ENCODE measurements at places on chromosomes 2 and 18.
A peak's percentile ranks its signal among the peaks of the same experiment; 100 is the strongest.

DNA sequence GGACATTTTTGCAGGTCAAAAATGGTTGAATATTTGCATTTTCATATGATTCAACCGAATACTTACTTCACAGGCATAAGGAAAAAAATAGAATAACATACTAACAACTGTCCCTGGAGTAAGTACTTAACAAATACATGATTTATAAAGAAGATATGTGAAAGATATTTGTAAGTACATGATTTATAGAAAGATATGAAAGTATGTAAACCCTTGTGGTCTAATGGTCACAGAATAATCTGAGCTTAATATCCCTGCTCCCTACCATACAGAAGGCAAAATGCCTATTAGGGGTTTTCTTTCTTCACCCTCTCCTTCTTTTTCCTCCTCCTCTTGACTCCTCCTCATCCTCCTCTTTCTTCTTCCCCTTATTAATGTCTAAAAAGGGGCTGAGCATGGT, 20.6 kb upstream of the ACTR3 start:
- no peak for DNase-seq

GRCh38 chr2:8575038-8575833, 106.6 kb upstream of the ID2 start:
- DNase-seq = peak; percentile 51

- no peak for DNase-seq
Measured at GRCh38 chr18:62138461-62139235, 48.2 kb downstream of the PIGN start.

DNA sequence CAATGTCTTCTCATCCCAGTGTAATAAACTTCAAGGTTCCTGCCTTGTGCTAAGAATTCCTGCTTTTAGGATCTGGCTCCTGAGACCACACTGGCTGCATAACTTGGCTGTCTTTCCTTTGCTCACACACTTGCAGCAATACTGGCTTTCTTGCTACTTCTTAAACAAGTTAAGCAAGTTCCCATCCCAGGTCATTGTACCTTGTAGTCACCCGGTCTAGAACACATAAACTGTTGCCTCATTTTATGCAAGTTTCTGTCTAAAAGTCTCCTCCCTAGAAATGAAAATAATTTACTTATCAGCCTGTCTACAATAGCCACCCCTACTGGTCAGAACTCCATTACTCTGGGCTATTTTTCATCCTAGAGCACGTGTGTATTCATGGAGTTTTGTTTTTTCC, 887.9 kb upstream of the FAM98A start:
- no peak for DNase-seq

GRCh38 chr2:144052083-144052482, 467.8 kb downstream of the ZEB2 start:
- DNase-seq = no peak

DNA sequence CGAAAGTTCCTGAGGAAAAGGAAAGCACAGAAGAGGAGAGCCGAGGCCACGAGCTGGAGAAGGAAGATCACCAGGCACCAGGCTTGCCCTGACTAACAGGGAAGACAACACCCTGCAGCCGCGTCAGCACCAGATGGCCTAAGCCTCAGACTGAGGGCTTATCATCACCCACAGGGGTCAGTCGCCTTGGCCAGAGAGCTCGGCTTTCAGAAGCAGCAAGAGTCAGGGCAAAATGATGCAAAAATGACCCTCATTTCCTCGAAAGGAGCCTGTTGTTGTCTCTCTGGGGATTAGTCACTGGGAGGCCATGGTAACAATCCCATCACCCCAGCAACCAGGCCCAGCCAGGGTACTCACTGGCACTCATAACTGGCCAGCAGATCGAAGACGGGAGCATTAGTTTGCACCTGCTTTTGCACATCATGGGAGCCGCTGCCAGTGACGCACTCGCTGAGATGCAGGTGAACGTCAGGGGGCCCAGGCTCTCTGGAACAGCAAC, 42.7 kb upstream of the ZFP36L2 start:
- DNase-seq = no peak

DNA sequence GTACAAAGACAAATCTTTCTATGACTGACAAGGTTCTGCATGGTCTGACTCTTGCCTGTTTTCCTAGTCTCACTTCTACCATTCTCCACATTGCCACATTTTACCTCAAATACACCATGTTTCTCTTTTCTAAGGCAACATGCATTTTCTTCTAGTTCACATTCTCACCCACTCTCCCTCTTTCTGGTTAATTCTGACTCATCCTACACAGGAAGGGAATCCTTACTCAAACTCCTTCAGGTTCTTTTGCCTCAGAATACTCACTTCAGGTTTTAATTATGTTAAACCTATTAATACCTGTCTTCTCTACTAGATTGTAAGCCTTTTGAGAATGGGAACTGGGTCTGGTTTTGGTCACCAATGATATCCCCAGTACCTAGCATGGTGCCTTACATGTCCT, 47.2 kb downstream of the MAP2 start:
- DNase-seq = peak; percentile 24

- DNase-seq = peak; percentile 42
Measured at GRCh38 chr2:71736986-71737385, 283.6 kb downstream of the DYSF start.

- no peak for DNase-seq
Measured at GRCh38 chr2:122471753-122472152, 716.3 kb downstream of the TSN start.

DNA sequence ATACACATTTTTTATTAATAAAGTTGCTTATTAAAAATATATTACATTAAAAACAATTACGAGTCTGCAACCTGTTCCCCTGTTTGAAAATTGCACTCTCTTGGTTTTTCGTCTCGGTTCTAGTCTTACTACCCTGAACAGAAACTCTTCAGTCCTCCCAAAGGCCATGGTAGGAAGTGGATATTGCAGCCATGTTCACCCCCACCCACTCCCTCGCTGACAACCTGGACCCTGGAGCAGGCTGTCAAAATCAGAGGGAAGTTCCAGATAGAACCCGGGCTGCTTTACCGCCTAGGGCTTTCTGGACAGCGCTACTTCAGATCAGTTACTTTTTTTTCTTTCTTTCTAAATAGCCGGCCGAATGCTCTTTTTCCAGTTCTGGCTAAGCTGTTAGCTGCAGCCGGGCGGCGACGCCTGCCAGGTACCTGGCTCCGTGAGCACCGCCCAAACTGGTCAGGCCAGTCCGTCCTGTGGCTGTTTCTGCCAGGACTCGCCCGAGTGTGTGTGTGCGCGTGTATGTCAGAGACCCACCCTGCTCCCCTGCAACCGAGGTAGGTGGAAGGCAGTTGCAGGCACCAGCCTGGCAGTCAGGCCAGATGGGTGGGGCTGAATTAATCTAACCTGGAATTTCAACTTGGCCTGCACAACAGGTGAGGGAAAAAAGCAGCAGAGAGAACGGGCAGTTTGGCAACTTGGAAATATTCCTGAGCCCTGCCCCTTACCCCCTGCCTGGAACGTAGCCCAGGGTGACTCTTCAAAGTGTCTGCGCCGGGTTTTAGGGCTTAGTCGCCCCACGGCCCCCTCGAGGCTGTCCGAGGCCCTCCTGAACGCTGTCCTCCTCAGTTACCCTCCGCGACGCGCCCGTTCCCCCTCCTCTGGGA, 1.1 kb upstream of the TET3 start:
- DNase-seq = peak; percentile 98

GRCh38 chr2:25576596-25576995, 96.8 kb downstream of the DTNB start:
- DNase-seq = no peak

DNA sequence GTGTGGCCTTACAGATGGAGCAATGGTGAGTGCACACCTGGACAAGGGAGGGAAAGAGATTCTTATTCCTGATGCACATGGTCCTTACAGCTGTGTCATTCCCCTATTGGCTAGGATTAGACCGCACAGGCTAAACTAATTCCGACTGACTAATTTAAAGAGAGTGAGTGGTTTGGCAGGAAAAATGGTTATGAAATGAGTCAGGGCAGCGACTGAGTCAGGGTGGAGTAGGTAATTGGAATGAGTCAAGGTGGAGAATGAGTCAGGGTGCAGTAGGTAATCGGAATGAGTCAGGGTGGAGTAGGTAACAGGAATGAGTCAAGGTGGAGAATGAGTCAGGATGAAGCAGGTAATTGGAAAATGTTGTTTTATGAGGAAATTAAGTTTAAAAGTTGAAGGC, 1353.7 kb upstream of the LRRTM1 start:
- DNase-seq = peak; percentile 69

DNA sequence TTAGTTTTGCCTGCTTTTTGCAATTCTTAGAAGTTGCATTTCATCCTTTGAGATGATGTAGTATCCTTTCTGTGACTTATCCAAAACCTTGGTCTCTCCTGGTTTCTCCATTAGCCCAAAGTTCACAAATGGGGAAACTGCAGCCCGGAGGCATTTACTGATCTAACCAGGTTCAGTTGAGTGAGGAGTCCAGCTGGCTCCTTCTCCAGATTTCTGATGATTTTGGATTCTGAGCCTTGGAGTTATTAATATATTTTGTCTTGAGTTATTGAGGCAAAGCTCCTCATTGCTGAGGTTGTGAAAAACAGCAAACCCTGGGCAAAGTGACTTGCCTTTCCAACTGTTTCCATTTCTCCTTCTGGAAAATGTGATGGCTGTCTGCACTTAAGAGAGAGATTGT, 1.7 kb downstream of the SLC1A4 start:
- DNase-seq = no peak

DNA sequence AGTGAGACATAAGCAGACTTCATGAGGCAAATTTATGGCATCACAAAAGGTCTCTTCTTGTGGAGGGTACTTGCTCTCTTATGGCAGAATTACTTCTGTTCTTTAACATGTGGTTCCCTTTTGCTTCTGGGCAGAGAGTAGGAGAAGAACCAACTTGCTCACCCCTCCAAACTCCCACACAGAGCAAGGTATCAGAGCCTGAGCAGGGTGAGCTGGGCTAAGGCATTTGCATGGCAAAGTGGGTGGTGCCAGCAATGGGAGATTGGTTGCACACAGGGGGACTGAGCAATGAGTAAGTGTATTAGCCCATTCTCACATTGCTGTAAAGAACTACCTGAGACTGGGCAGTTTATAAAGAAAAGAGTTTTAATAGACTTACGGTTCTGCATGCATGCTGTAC, 64.2 kb upstream of the ITGB6 start:
- DNase-seq = no peak

DNA sequence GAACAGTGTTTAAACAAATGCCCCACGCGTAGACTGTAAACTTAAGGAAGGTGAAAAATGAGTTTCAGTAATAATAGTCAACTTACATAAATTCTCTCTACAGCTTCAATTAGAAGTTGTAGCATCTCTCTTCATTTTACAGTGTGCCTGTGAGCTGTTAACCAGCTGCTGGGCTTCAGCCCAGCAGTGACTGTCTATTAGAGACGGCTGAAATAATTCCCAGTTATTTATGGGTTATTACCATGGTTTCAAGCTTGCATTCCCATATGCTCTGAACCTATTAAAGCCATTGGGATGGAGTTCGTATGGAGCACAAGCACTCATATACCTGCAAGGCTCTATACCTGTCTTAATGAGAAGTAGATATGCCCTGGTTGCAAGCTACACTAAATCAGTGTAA, 501.1 kb downstream of the CNTNAP5 start:
- DNase-seq = no peak

GRCh38 chr18:78073275-78073674, 823.6 kb downstream of the GALR1 start:
- DNase-seq = peak; percentile 12

- peak; percentile 94 for DNase-seq
Measured at GRCh38 chr2:97697252-97698235, 15.8 kb upstream of the ZAP70 start.

- DNase-seq = no peak
Measured at GRCh38 chr18:48359626-48360025, 49.6 kb downstream of the ZBTB7C start.

- DNase-seq = no peak
Measured at GRCh38 chr2:74029714-74030397, 45.1 kb downstream of the TET3 start.

- no peak for DNase-seq
Measured at GRCh38 chr2:43078781-43079755, 147.3 kb downstream of the ZFP36L2 start.

GRCh38 chr18:39462436-39462835, 1896.8 kb upstream of the CELF4 start:
- DNase-seq = peak; percentile 9

GRCh38 chr2:45380131-45380836, 230.8 kb downstream of the SRBD1 start:
- peak; percentile 56 for DNase-seq

- no peak for DNase-seq
Measured at GRCh38 chr2:232667989-232668583, 29.0 kb upstream of the GIGYF2 start.

DNA sequence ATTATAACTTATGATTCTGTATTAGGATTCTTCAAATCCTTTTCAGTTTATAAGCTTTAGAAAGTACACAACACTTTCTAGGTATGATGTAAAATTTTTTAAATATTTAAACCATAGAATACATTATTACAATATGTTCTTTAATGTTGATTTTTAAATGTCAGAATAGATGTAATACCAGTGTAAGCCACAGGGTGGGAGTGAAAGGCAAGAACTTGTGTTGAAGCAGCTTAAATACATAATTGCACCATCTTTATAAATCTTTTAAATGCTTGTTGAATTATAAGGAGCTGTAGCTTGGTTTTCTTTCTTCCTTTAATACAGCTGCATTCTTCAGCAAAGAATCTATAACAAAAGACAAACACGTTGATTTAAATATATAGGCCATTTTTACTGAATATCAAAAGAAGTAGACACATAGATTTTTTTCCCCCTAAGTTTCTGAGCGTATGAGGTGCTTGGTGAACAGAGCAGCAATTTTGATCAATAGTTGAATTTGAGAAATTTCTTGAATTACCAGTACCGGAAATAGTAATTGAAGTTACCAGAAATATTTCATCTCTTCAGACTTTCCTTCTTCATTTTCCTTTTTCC, 63.0 kb downstream of the TANK start:
- peak; percentile 74 for DNase-seq

GRCh38 chr2:118371515-118371914, 283.2 kb downstream of the INSIG2 start:
- DNase-seq = peak; percentile 63

GRCh38 chr2:196980001-196980400, 53.5 kb upstream of the PGAP1 start:
- DNase-seq = no peak

DNA sequence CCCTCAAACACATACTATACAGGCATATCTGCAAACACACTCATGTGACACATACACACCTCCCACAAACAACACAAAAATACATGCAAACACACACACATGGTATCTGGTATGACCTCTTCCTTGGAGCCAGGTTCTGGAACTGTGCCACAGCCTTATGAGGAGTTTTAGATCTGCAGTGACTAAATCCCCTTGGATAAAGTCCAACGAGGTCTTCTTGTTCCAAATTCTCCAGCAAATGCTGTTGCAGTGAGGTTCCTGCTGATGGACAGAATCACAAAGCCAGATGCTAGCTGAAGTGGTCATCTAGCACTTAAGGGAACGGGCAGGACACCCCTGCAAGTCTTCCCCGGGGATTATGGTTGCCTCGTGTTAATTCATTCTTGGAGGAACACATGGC, 54.5 kb upstream of the DAPL1 start:
- DNase-seq = no peak
